ENCODE measurements at places on chromosomes 1 and 21. TPM values are rescaled to one million over a fixed set of nuclear protein-coding genes. Genes with fewer than 3 reads are reported as not detected.

DNA sequence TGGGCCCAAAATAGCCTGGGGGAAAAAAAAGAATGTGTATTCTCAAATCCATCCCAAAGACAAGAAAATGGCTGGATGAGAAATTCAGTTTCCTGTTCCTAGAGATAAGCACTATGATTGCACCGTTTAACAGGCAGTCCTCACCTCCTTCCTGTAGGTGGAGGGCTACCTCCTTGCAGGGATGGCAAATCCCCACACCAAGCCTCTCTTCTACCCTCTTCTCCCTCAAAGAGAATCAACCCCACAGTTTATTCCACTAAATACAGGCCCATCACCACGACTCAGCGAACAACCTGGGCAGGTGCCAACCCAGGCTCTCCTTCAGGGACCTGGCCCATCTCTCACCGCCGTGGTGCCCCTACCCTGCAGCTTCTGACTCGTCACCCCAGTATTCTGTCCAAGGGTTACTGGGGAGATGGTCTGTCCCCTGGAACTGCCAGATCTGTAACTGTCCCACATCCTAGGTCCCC lies 3.4 kb upstream of the CHD5 start:
- DNase-seq, result no peak

GRCh38 chr1:24373044-24373443 lies 40.5 kb downstream of the STPG1 start:
- DNase-seq, result no peak

GRCh38 chr1:221161571-221162041 lies 282.4 kb downstream of the HLX start:
- no peak for DNase-seq

DNA sequence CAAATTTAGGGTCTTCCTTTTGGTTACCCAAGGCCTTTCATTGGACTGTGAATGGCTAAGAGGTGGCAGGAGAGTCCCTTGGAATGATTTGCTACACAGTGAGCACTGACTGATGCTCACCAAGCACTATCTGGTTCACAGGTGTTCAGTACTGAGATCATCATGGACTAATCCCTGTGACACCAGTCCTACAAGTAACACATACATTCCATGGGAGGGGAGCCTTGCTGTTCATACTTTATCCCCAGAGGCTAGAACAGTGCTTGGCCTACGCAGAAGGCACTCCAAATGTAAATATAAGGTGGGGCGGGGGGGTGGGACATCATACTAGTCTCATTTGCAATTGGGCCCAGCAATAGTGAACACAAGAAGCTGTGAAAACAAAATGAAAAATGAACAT lies 20.5 kb upstream of the TMEM200B start:
- no peak for DNase-seq

GRCh38 chr1:150890033-150890416 lies 3.1 kb downstream of the CTXND2 start:
- peak; percentile 51 for DNase-seq

- DNase-seq, result no peak
Measured at GRCh38 chr1:34356853-34357252, 180.1 kb downstream of the C1orf94 start.

DNA sequence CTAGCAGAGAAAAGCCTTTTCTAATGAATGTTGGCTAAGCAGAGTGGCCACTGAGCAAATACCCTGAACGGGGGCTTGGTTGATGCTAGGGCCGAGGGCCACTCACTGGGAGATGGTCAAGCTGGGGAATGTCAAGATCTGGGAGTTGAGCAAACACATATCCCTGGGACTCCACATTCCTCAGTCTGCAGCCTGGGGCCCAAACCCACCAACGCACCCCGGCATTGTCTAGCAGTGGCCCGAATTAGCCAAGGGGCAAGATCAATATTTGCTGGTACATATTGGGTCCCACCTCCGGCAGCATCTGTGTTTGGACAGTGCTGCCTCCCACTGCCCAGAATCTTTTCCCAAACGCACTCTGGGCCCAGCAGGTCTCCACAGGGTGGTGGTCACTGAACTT lies 144.1 kb downstream of the TRABD2B start:
- DNase-seq, result no peak

DNA sequence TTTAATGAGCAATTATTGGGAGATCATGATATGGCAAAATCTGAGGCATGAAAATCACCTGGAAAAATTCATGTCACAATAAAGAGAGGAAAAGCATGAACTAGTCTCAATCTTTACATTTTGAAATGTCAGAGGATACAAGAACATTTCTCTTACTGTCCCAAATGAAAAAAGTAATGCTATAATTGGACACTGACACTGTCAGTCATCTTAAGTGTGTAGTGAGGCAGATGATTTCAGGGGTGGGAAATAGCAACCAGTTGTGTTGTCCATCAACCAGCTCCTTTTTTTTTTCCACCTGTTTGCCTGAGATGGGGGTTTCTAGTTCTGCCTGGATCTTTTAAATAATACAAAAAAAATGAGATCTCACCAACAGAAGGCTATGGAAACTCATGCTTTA lies 646.2 kb downstream of the KCNT2 start:
- DNase-seq, result no peak

DNA sequence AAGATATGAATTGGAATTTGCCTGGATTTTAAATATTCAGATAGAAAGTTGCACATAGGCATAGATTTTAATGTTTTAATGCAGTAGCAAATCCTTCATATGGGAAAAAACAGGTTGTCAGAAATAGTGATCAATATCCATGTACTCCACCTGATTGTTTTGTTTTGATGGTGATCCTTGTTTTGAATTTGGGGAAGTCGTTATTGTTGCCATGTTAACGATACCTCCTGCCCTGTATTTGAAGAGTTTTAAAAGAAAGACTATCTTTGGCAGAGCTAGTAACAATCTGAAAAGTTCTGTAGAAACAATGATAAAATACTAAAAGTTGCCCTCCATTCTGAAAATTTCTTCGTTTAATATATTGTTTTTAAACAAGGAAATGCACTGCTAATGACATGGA lies 1.1 kb downstream of the CEP350 start:
- DNase-seq, result no peak

GBP1 gene
- 4.8 TPM for total RNA-seq

ARTN gene
- 2.9 TPM for total RNA-seq

LORICRIN gene
- total RNA-seq, result not detected

PDC gene
- total RNA-seq, result not detected

NCAM2 gene
- 0.13 TPM for total RNA-seq

All from GM12878 (cell line).